DMS79 treated with DMSO at 0.1 percent for 48 hours (cell line): ENCODE measurements at places on chromosomes 1 and 21.

DNA sequence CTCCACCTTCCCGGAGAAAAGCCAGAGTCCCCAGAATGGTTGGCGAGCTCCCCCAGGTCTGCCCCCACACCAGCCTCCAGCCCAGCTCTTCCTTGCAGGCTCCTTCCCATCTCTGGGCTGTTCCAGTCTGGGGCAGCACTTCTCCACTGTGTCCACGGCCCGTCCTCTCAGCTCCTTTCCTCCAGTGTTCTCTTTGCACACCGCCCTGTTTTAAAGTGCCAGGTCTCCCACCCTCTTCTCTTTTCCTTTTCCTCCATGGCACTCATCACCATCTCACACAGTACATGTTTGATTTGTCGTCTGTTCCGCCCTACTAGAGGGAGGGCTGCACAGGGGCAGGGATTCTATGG lies 6.1 kb upstream of the PCSK9 start:
- no peak for DNase-seq

DNA sequence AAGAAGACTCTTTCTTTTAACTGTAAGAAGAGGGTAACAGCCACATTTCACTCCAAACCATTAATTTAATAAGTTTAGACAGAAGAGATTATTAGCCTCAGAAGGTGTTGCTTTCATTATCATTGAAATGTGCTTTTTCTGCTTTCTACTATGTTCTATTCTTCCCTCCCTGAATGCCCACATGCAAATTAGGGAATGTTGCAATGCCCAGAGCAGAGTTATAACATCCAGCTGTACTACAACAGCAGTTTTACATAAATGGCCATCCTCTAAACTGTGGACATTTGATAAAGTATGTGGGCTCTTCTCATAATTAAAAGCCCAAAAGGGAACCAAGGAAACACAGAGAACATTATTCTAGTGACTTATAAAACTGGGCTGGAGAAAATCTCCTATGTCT lies 82.2 kb upstream of the SOD1 start:
- no peak for DNase-seq

- DNase-seq, result no peak
Observed at GRCh38 chr21:30714946-30715345, 3.6 kb downstream of the KRTAP21-3 start.

GRCh38 chr1:21655748-21656147 lies 13.4 kb downstream of the RAP1GAP start:
- DNase-seq, result peak; percentile 15

DNA sequence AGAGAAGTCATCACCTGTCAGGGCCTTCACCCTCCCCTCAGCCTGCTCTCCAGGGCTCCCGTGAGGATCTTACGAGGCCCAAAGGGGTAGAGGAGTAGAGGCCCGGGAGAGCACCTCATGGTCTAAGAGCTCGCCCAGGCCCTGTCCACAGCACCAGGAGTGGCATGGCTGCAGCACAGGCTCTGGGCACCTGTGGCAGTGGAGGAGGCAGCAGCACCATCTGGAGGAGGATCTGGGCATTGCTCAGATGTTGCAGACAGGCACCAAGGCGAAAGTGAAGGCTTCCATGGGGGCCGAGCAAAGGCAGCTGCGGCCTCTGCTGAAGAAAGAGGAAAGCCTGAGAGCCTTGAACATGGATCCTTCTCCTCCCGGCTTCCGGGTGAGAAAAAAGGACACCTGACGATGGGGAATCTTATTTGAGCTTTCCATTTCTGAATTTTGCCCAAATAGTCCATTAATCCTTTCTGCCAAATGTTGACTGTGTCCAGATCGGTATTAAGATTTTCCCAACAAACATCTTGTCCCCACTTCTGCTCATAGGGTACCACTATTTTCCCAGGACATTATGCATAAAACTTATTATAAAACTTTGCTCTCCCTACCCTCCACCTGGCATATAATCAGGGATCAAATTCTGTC lies 604.7 kb downstream of the PTPRC start:
- DNase-seq, result no peak

DNA sequence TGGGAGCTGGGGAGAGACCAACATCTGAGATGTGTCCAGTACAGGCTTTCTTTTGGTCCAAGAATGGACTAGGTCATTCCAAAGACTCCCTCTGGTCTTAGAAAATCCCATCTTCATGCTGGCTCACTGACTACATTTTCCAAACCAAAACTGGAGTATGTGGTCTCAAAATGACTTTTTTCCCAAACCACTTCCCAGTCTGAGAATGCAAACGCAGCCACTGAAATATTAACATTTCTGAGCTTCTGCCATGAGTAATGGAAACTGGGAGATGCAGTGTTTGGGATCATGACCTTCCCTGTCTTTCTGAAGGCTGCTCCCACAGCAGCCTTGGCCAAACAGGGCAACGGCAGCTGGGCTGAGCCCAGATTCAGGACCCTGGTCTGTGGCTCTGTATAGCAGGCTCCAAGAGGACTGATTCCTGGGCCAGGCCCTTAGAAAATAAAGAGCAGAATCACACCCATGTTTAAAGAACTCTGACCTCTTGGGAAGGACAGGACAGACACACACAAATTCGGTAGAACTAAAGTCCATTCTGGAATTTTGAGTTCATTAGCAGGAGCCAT lies 62.1 kb upstream of the CNTN2 start:
- DNase-seq, result no peak

- DNase-seq, result no peak
Observed at GRCh38 chr1:226635456-226635941, 86.9 kb downstream of the STUM start.

DNA sequence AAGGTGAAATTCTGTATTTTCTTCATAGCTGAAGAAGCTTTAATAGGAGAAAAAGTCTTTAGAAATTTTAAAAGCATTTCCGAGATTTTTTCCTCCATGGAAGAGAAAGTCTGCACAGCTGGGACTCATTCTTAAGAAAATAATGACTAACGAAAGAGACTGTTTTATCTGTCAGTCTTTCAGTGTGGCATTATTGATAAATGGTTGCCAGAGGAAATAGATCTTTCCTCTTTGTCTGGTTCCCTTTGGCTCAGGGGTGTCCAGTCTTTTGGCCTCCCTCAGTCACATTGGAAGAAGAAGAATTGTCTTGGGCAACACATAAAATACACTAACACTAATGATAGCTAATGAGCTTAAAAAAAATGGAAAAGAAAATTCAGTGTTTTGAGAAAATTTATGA lies 49.9 kb downstream of the KDM1A start:
- DNase-seq, result no peak

- peak; percentile 11 for DNase-seq
Observed at GRCh38 chr1:212450331-212450881, 17.7 kb downstream of the NENF start.

- DNase-seq, result no peak
Observed at GRCh38 chr1:201729973-201730608, 98.9 kb upstream of the IPO9 start.

GRCh38 chr1:12296623-12297022 lies 66.8 kb downstream of the VPS13D start:
- no peak for DNase-seq

DNA sequence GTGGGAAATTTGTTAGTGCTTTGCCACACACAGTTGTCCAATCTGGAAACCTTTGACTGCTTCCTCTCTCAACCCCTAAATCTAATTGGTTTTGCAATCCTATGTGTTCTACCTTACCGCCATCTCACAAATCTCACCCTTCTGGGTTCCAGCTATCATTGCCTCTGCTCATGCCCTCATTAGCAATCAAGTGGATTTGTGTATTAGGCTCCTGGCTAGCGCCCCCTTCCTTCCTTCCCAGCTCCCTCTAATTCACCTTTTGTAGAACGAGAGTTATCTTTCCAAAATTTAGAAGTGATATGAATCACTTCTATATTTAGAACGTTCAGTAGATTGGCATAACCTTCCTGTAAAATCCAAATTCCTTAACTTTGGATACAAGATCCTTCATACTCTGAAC lies 18.6 kb downstream of the FMO1 start:
- no peak for DNase-seq

DNA sequence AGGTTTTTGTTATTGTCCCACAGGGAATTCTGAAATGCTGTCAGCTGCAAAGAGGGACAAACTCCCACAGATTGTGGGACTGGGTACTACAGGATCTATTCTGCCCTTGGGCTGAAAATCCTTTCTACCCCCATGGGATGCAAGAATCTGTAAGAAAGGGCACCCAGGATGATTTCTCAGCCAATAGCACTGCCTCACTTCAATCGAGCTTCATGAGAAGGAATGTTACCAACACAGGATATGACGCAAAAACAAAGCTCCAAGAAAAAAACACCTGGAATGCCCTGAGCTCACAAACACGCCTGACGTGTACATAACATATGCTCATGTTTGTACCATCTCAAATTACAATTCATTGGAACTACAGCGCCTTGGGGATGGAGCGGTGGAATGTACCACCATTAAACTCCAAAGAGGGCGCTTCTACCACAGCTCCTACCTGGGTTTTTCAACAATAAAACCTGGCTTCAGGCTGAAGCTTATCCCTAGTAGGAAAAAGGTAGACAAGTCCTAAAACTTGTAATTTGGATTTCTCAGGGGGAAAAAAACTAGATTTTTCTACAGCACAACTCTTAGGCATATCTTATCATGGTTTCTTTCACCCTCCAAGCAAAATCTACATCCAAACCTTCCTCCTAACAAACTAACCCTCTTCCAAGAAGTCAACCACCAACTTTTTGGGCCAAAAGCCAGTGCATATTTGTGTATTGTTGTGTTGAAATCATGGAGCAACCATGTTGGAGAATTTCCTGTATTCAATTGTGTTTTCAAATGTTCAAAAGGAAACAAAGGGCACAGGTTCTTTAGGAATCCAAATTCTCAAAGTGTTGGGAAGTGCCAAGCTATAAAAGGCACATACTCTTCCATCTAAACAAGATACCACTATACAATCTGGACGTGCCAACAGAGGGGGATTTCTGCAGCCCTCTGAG lies 78.9 kb downstream of the TGFBR3 start:
- DNase-seq, result no peak

DNA sequence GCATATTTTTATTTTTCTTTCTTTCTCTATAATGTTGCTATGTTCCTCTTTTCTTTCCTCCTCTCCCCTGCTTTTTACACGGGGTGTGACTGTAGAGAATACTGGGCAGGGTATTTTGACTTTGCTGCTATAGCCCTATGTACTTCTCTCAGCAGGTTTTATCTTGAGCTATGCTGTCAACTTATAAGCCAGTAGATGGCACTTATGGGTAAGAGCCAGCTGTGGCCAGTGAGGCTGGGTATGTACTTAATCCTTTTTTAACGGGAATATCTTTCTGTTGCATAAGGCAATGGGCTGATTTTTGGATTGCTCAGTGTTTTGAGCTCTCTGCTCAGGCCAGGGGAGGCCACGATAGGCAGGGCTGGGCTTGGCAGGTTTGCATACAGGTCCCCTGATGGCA lies 99.0 kb downstream of the KCNK2 start:
- DNase-seq, result no peak

DNA sequence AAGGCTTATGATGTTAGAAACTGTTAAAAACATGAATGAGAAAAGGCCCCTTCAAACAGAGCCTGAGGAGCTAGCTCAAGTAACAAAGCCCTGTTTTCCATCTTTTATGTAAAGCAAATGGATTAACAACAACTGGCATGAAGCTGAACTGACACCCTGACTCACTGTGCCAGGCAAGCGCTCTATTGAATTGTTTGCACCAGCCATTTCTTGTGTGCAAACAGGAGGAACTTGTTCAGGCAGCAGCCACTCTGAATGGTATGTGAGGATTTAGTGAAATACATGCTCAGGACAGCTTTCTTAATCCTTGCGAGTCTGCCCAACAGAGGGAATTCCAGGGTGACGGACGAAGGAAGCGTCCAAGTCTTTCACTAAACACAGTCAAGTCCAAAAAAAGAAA lies 291.1 kb upstream of the ADGRL2 start:
- no peak for DNase-seq

GRCh38 chr1:165143437-165144065 lies 213.0 kb downstream of the LMX1A start:
- DNase-seq, result no peak

DNA sequence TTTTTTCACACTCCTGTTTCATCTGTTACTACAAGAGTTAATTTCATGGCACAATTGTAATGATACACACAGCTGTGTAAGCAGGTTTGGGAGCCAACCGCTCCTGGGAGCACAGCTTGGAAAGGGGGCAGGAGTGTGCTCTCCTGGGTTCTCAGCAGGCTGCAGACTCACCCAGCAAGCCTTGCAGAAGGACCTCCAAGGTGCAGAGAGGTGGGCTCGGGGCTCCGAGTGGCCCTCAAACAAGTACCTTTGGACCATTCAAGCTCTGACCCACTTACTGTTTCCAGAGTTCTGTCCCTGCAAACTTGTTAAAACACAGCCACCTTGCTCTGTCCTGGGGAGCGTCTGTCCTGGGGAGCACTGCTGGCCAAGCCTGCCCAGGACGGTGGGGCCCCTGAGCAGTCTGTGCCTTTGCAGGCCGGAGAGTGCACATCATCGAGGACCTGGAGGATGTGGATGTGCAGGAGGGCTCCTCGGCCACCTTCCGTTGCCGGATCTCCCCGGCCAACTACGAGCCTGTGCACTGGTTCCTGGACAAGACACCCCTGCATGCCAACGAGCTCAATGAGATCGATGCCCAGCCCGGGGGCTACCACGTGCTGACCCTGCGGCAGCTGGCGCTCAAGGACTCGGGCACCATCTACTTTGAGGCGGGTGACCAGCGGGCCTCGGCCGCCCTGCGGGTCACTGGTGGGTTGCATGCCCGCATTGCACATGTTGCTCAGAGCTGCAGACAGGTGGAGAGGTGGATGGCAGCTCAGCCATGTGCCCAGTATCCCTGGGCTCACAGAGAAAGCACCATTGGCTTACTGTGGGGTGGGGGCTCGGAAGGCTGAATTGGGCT lies 78.0 kb downstream of the OBSCN start:
- DNase-seq, result no peak

GRCh38 chr1:220788900-220789299 lies 2.2 kb downstream of the MTARC1 start:
- no peak for DNase-seq

DNA sequence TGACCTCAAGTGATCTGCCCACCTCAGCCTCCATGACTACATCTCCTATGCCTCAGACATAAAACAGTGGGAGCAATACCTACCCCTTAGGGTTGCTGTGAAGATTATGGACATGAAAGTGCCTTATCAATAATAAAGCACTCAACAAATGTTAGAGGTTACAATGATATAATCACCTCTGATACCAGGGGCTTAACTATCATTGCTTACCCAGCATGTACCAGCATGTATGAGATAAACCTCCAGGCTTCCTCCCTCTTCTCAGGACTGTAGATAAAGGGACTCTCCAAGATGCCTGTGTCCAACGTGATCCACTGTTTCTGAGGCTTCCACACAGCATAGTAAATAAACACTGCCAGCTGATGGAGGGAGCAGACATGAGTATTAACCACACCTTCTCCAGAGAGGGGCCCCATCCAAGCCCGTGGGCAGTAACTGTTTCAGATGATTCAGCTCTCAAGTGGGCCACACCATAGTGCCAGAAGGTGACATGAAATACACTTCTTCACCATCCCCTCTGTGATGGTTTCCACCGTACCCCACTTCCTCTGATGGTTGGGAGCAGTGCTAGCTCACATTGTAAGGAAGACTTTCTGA lies 26.2 kb downstream of the RHBDL2 start:
- DNase-seq, result no peak
